ENCODE measurements at places on chromosomes 5 and 9. TPM values are rescaled to one million over a fixed set of nuclear protein-coding genes. Genes with fewer than 3 reads are reported as not detected.
A peak's percentile ranks its signal among the peaks of the same experiment; 100 is the strongest.

The TLX3 gene
- not detected for total RNA-seq

The PRDM9 gene
- not detected for total RNA-seq

The CXCL14 gene
- not detected for total RNA-seq

The GPR150 gene
- not detected for total RNA-seq

The GPRIN1 gene
- 3.0 TPM for total RNA-seq

The IL33 gene
- total RNA-seq = not detected

The EDIL3 gene
- total RNA-seq = not detected

DNA sequence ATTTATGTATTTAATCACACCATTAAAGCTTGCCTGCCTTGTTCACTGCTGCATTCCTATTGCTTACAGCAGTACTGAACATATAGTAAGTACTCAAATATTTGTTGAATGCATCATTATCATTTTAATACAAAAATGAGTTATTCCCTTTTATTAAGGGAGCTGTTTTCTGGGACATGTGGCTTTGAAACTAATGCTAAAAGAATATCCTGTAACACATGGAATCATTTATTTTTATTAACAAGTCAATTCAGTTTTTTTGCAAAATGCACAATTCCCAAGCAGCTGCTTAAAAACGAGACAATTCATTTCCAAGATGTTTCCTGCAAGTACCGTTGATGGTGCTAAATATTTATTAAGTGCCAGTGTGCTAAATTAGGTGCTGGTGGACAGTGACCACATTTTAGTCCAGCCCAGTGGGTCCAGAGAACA lies 148.3 kb upstream of the NR3C1 start:
- no peak for DNase-seq

DNA sequence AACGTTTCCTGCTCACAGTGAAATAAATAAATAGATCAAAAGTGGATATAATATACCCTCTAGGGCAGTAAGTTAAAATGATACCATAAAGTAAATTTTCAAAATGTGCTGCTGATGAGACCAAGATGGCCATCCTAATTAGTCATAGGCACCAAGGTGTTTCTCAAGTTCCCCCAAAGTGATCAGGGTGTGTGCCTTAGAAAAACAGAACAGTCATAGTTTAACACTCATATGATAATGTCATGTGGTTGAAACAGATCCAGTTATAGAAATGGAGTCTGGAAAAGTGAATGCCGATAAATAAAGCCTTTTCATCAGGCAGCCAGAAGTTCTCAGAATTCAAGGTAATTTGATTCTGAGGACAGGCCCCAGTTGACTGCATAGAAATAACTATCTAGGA lies 161.5 kb upstream of the CDKN2B start:
- peak; percentile 52 for DNase-seq

DNA sequence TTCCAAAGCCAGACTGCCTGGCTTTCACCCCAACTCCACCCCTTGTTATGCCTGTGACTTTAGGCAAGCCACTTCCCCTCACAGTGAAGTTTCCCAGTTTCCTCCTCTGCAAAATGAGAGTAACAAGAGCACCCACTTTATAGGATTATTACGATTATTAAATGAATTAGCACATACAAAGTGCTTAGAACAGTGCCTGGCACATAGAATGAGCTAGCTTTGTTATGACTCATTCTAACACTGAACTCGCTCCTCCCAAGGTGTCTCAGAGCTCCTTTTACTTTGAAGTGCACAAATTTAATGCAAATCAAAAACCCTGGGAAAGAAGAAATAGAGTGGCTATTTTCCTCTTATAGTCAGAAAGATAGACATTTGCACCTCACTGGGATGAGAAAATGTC lies 34.3 kb downstream of the DNAH5 start:
- peak; percentile 5 for DNase-seq

All from MCF 10A (cell line).